ENCODE measurements at places on chromosomes 12 and 14. TPM values are rescaled to one million over a fixed set of nuclear protein-coding genes. Genes with fewer than 3 reads are reported as not detected.

DNA sequence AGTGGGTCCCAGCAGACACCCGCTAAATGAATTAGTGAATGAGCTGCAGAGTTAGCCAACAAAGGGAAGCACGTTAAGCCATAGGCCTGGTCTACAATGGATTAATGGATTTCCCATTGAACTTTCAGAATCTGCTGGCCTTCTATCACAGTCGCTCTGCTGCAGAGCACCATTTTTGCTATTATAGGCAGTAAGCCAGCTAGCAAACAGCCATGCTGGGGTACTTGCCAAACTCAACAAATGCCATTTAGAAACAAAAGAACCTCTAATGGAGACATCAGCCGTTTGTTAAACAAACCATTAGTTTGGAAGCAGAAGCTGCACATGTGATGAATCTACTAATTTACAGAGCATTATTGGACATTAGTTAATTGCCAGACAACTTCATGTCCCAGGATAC is 181.1 kb upstream of the STXBP6 start:
- DNase-seq = no peak

GRCh38 chr12:10614056-10614370 is 604 bp upstream of the MAGOHB start:
- DNase-seq = no peak

GRCh38 chr14:81018251-81018650 is 62.8 kb downstream of the TSHR start:
- DNase-seq = no peak

GRCh38 chr12:122099280-122099749 is 20.8 kb downstream of the MLXIP start:
- no peak for DNase-seq

- no peak for DNase-seq
Observed at GRCh38 chr12:82966001-82966559, 279.4 kb downstream of the TMTC2 start.

CABP1 gene
- total RNA-seq = 0.14 TPM

GRCh38 chr14:47262801-47263200 is 412.6 kb downstream of the MDGA2 start:
- no peak for DNase-seq

DNA sequence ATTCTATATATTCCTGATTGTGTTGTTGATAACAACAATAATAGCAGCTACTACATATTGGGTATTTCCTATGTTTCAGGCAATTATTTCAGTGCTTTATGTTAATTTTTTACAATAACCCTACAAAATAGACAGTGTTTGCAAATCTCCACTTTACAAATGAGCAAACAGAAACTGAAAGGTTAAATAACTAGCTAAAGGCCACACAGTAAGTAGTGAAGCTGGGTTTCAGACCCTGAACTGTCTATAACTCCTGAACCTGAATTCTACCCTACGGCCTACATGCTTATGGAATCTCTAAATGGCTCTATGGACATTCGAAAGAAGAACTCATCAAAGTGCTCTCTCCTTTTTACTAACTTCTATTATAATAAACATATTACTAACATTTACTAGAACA is 19.7 kb upstream of the NUDT4 start:
- no peak for DNase-seq

CLEC4A gene
- not detected for total RNA-seq

DNA sequence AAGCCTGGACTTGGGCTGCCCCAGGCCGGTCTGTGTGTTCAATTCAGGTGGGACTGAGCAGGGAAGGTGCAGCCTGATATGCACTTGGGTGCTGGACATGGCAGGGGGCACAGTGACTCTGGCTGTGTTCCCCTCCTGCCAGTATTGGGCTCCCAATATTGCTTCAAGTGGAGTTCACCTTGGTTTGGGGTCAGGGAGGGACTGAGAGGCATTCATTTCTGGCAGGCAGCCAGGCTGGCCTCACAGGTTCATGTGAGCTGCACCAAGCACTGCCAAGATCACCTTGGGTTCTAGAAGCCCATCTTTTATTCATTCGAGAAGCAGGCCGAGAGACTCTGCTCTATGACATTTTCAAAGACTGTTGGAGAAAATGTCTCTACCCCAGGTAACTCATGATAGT is 245.0 kb downstream of the CHST11 start:
- DNase-seq = no peak

DAO gene
- not detected for total RNA-seq

GRCh38 chr12:123748661-123749060 is 13.4 kb upstream of the DNAH10 start:
- DNase-seq = peak; percentile 4

- no peak for DNase-seq
Observed at GRCh38 chr14:60327447-60328331, 78.7 kb downstream of the PPM1A start.

DNA sequence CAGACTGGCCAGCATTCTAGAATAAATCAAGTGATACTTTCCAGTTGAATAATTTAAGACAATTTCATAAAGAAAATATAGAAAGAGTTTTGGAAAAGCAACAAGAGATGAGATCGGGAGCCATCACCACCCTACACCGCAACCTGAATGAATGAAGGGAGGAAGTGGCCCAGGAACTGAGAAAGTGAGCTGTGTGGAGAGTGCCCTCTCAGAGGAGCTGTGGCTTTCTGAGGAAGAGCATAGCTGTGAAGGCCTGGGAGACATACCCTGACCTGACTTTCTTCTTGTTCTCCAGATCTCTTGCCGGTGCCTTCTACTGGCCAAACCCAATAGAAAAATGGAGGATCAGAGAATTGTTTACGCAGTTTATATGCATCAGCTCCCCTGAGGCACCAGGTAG is 79.3 kb upstream of the TSPAN8 start:
- DNase-seq = no peak

DNA sequence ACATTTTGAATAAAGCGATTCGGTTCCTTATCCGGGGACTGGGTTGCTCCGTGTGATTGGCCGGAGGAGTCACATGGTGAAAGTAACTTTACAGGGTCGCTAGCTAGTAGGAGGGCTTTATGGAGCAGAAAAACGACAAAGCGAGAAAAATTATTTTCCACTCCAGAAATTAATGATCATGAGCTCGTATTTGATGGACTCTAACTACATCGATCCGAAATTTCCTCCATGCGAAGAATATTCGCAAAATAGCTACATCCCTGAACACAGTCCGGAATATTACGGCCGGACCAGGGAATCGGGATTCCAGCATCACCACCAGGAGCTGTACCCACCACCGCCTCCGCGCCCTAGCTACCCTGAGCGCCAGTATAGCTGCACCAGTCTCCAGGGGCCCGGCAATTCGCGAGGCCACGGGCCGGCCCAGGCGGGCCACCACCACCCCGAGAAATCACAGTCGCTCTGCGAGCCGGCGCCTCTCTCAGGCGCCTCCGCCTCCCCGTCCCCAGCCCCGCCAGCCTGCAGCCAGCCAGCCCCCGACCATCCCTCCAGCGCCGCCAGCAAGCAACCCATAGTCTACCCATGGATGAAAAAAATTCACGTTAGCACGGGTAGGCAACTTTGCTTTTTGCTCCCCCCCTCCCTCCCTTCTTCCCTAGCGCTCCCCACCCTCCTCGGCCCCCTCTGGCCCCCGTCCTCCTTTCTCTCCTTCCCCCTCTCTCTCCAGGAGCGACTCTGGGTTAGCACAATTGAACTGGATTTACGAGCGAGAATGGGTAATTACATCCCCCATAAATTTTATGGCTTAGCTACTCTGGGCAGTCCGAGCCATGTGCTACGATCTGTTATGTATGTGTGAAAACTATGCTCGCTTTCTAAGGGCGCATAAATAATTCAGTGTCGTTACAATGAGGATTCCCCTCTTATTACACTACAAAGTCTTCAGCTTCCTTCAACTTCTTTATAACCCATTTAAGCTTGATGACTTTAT is at the start of gene HOXC4:
TSS of gene HOXC4 (plus strand) at position 85 of the 991 bp plus-strand sequence. CDS start at position 173, 88 bp downstream.
- no peak for DNase-seq

DPF3 gene
- total RNA-seq = 0.94 TPM

DNA sequence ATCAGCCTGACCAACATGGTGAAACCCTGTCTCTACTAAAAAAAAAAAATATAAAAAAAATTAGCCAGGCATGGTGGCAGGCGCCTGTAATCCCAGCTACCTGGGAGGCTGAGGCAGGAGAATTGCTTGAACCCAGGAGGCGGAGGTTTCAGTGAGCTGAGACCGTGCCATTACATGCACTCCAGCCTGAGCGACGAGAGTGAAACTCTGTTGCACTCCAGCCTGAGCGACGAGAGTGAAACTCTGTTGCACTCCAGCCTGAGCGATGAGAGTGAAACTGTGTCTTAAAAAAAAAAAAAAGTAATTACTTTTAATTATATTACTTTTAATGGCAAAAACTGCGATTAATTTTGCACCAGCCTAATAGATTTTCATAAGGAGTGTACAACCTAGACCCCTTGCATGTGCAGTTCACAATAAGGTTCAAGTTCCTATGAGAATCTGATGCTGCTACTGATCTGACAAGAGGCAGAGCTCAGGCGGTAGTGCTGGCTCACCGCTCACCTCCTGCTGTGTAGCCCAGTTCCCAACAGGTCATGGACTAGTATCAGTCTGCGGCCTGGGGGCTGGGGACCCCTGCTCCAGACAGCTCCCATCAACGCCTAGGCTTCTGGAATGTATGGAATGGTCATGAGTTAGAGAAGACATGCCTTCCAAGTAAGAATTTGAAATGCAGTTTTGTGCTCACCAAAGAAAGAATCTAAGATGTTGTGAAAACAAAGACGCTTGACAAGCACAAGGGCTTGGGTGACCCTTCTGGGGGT is 10.1 kb downstream of the LTB4R start:
- no peak for DNase-seq

DNA sequence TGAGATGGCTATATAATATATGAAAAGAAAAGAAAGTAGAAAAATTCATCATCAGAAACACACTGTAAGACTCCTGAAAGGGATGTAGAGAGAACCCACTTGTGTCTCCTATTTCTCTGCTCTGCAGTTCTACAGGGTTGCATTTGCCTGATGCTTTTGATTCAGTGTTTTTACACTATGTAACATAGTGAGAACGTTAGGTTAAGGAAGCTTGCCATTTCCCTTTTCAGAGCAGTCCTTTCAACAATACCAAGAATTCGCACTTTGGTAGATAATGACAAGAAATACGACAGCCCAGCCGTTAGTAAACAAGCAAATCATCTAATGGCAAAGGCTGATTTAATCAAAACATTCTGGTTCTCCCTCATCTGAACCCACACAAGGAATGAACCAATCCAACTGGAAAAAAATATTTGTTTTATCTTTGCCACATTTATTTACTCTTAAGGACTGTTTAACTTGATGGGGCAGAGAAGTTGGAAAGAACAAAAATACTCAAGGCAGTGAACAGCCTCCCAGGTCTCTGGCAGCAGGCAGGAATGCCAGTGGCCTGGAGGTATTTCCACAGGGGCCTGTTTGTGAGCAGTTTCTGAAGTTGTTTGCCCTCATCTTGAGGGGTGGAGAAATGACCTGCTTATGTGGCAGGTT is 30.8 kb upstream of the SOCS2 start:
- DNase-seq = no peak

DNA sequence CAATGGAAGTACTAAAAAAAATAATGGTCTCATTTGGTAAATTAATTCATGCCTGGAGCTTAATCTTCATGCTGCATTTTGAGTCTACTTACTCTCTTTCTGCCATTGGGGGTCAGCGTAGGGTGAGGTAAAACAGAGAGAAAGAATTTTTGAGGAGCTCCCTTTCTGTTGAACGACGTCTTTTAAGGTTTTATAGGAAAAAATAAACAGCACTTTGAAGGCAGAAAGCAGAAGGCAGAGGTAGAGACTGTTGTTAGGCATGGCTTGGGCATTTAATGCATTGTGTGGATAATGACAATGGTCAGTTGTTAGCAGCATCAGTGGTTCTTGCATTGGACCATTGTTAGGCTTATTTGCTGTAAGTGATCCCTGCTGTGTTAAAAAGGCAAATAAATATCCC is 557.2 kb upstream of the STXBP6 start:
- no peak for DNase-seq

- DNase-seq = no peak
Observed at GRCh38 chr12:27285403-27285802, 41.3 kb downstream of the STK38L start.

- no peak for DNase-seq
Observed at GRCh38 chr14:104034976-104035699, 50.4 kb upstream of the ASPG start.

- DNase-seq = no peak
Observed at GRCh38 chr12:108594-108993, 42.0 kb downstream of the IQSEC3 start.

GRCh38 chr14:92940543-92940942 is 17.6 kb downstream of the CHGA start:
- DNase-seq = no peak

GRCh38 chr14:103329401-103330347 is 4.4 kb upstream of the EIF5 start:
- DNase-seq = peak; percentile 84

SYT1 gene
- 1.2 TPM for total RNA-seq

CACNA1C gene
- total RNA-seq = not detected

GRCh38 chr12:128339126-128339520 is 72.2 kb downstream of the TMEM132C start:
- DNase-seq = no peak

HOXC5 gene
- total RNA-seq = 0.80 TPM

- DNase-seq = no peak
Observed at GRCh38 chr12:98610596-98610995, 17.1 kb downstream of the SLC25A3 start.

- DNase-seq = no peak
Observed at GRCh38 chr12:2800046-2800570, 5.3 kb downstream of the FKBP4 start.

DNA sequence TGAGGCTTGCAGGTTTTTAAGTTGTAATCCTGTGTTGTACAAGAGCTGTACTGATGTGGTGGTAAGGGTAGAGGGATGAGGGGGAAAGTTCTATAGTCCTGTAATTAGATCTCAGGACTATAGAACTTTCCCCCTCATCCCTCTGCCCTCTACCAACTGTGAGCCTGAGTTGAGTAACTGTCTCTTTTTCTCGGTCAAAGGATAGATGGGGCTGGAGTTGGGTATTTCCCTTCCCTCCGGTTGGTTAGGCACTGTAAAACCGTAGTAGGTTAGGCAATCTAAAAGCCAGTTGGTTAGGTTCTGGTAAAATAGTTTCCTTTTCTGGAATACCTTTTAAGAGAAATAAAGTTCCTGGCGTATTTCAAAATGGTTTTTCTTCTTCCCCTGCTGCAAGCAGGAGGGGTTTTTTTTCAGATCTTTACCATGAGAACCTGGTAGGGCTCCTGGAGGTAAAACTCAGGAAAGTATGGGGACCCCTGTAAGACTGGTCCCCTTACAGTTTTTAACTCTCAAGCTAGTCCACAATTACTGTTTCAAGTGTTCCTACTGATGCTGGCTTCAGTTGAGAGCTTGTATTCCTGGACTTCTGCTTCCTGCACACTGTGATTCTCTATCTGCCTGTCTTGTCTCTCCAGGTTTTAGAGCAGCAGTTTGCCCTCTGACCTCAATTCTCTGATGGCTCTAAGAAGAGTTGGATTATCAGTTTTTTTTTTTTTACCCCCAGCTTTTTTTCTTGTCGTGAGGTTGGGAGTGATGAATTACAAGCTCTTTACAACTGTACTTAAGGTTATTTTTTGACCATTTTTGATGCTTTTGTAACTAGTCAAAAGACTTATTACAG is 58.7 kb downstream of the FUT8 start:
- DNase-seq = no peak

NINJ2 gene
- total RNA-seq = not detected
